COR-L47 (cell line): ENCODE measurements at places on chromosomes 12 and 14.

DNA sequence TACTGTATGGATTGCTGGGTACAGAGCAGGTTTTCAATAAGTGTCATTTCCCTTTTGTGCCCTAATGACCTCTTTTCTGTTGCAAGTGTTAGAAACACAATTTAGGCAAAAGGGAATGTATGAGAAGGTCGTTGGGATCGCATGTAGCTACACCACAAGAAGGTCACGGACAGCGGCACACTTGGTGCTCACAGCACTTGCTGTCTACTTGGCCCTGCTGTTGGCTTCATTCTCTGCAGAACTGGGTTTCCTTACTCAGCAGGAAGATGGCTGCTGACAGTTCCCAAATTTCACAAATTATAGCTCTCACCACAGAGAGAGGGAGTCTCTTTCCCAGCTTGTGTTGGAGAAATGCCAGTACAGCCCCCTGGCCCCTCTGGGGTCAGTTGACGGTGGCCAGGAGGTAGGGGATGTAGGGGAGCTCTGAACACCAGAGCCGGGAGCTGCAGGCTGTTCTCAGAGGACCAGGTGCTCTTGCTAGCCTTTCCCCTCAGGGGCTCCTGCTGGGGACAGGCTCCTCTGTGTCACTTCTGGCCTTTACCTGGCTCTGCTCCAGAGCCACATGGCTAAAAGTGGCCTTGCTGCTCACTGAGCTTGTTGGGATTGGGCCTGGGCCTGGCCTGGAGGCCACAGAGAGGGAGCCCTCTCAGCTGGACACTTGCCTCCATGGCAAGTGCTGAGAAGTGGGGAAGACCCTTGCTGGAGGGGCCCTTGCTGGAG is 50.9 kb upstream of the BCL7A start:
- peak; percentile 39 for DNase-seq

DNA sequence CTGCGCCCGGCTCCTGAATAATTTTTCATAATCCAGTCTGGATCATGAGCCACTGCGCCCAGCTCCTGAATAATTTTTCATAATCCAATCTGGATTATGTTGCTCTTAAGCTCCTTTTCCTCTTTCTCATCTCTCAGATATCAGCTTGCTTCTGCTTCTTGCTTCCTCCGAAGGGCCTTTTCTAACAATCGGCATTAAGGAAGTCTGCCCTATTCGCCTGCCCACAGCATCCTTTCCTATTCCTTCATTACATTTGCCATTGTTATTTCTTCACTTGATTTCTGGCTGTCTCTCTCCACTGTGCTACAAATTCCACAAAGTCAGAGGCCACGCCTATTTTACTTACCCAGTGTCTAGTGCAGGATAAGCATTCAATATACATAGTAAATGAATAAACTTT is 83.5 kb downstream of the TTC7B start:
- no peak for DNase-seq

DNA sequence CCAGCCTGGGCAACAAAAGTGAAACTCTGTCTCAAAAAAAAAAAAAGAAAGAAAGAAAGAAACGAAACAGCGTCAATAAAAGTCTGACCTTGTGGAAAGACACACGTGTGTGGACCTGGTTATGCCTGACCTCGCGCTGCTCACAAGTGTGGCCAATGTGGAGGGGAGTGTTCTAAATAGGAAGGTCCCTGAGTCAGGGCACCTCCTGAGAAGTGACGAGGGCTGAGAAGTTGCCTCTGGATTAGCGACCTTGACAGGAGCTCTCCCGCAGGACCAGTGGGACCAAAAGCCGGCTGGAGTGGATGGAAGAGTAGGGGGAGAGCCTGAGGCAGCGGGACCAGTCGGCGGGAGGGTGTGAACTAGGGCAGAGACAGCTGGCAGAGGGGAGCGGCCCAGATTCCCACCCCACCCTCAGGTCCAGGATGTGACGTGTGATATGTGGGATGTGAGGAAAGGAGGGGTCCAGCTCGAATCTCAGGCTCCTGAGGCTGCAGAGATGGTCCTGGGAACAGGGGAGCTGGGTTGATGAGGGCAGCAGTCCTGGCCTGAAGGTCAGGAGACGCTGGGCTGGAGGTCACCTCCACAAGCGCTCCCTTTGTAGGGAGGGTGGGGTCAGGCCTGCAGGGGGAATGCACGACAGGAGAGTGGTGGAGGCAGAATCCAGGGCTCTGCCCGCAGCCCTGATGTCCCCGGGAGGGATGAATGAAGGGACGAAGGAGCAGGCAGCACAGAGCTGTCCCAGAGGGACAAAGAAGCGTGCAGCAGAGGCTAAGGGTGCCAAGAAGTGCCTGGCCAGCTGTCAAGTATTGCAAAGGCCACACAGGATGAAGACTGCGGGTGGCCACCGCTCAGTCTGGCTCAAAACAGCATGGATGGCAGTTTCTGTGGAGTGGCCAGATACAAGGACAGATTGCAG is 24.8 kb upstream of the GPR68 start:
- no peak for DNase-seq

GRCh38 chr14:30277268-30277667 is 281.7 kb upstream of the G2E3 start:
- no peak for DNase-seq

DNA sequence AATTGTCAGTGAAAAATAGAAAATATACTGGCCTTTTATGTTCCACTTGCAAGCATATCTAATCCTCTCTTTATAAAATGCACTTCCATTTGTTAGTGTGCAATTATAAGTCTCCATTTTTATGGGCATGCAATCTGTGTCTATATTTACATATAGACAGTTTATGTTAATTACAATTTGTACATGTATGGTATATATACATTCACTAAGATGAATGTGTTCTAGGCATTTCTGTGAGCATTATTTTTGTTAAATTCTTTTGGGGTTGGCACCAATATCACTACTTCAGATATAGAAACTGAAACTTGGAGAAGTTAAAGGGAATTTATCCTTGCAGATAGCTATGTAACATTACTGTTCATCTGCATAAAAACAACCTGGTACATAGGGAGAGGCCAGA is 470.8 kb upstream of the LMO3 start:
- no peak for DNase-seq

GRCh38 chr12:70243510-70244371 is 508 bp downstream of the CNOT2 start:
- peak; percentile 63 for DNase-seq

DNA sequence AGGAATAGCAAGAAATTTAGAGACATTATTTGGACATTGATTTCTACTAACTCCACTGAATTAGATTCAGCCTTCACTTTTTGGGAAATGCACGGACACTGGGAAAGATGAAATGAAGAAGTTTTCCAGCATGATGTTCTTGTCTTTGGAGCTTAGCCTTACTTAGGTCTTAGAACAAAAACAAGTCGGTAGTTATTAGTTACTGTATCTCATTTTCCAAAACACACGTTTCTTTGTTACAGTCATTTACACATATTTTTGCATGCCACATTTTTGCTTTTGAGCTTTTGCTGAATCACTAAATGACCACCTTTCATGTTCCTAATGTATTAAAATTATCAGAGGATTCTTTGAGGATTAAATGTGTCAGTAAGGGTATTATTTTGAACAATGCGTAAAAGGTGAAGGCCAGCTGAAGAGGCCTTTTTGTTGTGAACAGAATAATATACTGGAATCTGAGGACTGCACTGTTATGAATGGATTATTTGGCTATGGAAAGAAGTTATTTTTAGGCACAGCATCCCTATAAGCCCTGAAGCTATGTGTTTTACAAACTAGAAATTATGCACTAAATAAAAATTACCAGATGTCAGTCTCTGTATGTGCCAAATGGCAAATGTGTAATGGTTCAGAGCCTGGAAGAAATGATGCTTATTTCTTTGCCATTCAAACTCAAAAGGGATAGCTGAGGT is 138.2 kb downstream of the SRGAP1 start:
- no peak for DNase-seq

DNA sequence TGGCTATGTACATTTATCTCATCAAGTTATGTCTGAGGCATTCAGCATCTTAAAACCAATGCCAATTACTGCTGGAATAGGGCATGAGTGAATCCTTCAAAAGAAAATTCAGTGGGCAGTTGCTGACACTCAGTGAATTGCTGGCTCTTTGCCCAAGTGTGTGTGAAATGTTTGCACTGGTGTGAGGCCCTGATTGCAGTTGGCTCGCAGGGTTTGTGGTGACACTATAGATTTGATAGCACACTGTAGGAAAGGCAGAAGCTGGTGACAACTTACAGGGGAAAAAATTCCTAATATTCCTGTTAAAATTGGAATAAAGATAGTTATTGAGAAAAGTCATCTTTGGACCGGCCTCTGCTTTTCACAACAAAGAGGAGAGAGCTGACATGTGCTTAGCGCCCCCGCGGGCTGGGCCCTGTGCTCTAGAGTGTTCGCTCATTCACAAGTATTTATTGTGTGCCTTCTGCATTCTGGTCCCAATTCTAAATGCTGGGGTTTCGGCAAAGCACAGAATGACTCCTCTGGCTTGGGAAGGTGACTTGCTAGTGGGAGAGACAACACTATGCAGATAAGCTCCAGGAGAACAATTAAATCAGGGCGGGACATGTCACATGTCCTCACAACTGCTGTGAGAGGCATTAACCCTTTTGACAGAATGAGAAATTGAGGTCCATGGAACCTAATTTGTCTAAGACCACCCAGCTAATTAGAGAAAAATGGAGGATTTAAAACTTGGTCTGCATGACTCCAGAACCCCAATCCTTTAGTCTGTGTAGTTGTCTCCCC is 418.7 kb downstream of the NPAS3 start:
- DNase-seq: peak; percentile 61

- no peak for DNase-seq
Measured at GRCh38 chr14:54674046-54674741, 107.3 kb downstream of the SAMD4A start.

DNA sequence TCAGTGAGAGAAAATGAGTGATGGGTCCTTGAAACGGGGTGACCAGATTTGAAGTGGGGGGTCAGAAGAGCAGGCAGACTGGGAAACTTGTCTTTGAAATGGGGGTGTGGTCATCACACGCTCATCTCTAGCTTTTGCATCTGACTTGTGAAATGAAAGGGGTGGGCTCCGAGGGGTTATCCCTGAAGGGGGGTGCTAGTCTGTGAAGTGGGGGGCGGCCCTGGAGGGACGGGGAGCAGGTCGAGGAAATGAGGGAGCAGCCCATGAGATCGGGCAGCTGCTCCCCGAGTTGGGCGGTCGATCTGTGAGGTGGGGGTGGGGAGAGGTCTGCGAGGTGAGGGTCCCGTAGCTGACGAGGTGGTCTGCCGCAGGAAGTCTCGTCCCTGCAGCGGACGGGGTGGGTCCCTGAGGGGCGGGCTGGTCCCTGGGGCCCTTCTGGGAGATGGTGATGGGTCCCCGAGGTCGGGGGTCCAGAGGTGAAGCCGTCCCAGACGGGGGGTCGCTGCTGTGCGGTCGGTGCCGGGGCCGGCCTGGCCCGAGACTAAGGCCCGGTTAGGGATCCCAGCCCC is 542 bp downstream of the PXN start:
- DNase-seq: no peak

GRCh38 chr14:105588236-105588860 is 62.0 kb downstream of the TMEM121 start:
- no peak for DNase-seq

GRCh38 chr14:83556065-83556464 is 1973.9 kb upstream of the FLRT2 start:
- no peak for DNase-seq

- DNase-seq: peak; percentile 32
Measured at GRCh38 chr12:81949841-81950308, 190.7 kb upstream of the PPFIA2 start.

DNA sequence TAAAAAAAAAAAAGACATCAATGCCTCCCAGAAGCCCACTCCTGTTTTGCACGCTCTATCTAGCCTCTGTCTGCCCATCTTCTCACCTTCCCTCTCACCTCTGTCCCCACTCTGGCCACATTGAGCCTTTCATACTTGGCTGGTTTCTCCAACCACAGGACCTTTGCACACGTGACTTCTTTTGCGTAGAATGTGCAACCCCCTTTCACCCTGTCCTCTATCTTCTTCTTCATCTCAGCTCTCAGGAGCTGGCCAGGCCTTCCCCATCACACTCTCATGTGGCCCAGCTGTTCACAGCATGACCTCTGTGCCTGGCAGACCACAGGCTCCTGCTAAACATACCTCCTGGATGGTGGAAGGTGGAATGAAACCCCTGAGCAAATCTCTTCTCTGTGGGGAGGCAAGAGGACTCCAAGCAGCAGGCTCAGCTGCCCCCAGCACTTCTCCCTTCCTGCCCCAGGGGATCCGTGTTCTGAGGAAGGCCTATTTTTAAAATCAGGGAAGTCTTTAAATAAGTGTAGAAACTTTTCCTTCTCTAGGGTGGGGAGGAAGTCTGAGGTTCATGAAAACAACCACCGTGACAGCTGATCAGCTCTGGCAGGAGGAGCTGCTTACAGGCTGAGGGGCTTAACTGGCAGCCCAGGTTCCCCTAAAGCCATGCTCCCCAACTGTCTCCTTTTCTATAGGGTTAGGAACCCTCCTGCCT is 11.6 kb downstream of the HVCN1 start:
- no peak for DNase-seq

- DNase-seq: no peak
Measured at GRCh38 chr12:2940564-2940963, 18.6 kb upstream of the TEAD4 start.

DNA sequence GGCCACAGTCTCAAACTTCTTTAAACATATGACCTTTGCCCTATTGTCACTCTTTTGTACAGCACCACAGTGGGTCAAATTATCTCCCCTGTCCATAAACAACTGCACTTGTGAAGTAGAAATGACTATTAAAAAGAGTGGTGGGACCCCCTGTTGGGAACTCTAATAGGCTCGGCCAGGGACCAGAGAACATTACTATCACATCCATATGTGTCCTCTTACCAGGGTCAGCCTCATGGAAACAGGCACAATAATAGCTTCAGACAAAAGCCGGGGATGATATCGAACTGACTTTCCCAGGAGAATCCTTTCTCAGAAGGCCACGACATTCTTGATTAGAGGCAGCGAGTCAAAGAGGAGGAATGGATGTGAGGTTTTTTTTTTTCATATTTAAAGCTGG is 96.6 kb downstream of the NKX2-1 start:
- DNase-seq: peak; percentile 35

GRCh38 chr12:67427336-67427735 is 158.2 kb downstream of the CAND1 start:
- no peak for DNase-seq
